Progenitor cell of endocrine pancreas (in vitro differentiated cells): ENCODE measurements at places on chromosomes 5 and 9. TPM values are rescaled to one million over a fixed set of nuclear protein-coding genes. Genes with fewer than 3 reads are reported as not detected.

GRCh38 chr5:96977228-96977627, 41.3 kb downstream of the LNPEP start:
- no peak for DNase-seq

DNA sequence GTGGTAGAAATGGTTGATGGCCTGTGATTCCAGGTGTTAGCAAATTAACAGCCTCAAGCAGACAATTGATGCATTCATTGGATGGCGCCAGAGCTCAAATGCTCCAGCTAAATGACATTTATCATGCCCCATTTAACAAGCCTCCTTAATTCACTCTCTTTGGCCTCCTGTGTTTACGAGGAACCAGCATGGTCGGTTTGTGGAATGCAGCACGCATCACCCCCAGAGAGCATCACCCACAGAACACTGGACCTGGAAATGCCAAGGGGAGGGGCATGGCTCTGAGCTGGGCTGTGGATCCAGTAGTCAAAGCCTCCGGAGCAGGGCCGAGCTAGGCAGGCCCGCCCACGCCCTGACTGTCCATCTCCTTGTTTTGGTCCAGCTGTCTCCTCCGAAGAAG, 434.0 kb downstream of the GADD45G start:
- DNase-seq = no peak

GRCh38 chr5:8842971-8843551, 702.8 kb downstream of the SEMA5A start:
- no peak for DNase-seq

DNA sequence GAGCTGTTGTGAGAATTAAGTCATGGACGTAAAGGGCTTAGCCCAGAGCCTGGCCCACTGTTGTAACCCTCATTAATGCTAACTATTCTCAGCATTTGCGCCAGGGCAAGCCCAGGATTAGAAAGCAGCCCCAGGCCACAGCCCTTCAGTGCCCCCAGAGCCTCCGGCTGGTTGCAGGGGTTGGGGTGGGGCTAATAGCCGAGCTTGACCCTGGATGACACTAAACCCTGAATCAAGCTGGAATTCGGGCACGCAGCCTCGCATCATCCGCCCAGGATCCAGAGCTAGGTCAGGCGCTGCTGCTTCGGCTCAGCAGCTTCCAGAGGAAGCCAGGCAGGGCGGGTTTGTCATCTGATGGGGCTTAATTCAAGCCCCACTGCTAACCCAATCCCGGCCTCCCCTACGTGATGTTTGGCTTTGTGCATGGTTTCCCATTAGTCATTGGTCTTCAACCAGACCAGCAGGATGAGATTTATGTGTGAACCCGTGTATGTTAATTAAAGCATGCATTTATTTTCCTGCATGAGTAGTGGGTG, 1.2 kb upstream of the MEGF9 start:
- no peak for DNase-seq

GRCh38 chr5:114407783-114408182, 45.9 kb downstream of the KCNN2 start:
- DNase-seq = no peak

GRCh38 chr5:54249210-54250028, 61.0 kb downstream of the ARL15 start:
- DNase-seq = no peak

- no peak for DNase-seq
These were observed 69.4 kb downstream of the TLE1 start for GRCh38 chr9:81620002-81620390.

GRCh38 chr9:85142496-85142911, 473.0 kb downstream of the NTRK2 start:
- DNase-seq = no peak

DNA sequence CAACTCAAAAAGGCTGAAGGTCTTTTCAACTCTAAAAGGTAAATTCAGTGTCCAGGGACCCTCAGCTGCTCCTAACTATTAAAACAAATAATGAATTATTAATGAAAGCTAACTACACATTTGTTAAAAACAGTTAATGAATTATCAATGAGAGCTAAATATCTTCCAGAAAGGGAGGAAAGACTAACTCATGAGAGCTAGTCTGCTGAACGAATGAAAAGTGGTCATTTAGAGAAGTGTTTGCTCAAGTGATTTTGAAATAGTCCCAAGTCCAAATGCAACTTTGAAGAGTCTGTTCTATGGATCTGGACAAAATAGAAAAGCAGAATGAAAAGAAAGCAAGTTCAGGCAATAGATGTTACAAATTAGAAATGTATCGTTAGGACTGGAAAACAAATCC, 133.9 kb upstream of the SPEF2 start:
- no peak for DNase-seq

GRCh38 chr5:59593439-59594007, 300.0 kb downstream of the PDE4D start:
- DNase-seq = no peak

- DNase-seq = no peak
These were observed 101.8 kb downstream of the CCDC192 start for GRCh38 chr5:127804886-127805426.

DNA sequence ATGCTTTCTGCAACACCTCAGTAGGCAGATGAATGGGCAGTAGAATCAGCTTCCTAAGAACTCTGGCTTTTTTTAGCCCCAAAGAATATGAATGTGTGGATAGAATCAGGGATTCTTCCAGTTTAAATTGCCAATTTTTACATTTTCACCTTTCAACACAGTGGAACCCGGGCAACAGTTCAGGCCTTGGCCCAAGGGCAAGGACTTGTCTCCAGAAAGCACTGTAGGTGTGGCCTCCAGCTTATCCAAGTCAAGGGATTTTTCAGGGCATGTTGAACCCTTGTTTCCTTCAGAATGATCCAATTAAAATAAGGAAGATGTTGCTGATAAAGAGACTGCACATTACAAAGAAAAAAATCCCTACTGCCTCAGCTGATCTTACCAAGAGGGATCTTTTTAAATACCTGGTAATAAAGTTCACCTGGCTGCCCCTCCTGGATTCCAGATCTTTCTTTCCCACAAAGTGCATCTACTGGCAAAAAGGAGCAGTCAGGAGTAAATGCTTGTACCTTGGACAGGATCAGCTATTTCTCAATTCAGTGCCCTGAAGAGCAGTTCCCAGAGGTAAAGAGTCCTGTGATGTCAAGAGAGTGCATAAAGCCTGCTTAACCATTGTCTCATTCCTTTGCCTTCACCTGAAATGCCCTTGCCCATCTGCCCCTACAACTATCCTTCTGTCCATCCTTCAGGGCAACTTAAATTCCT, 80.1 kb upstream of the PLPP6 start:
- DNase-seq = no peak

HTR1A gene
- total RNA-seq = not detected in 2 replicates

PPP6C gene
- 29.4 and 32.5 TPM in 2 replicates for total RNA-seq

HAVCR2 gene
- total RNA-seq = 0.17 and 0.62 TPM in 2 replicates

VCAN gene
- 673 and 675 TPM in 2 replicates for total RNA-seq

AK8 gene
- total RNA-seq = 1.1 and 1.9 TPM in 2 replicates

RAB14 gene
- 53.7 and 55.4 TPM in 2 replicates for total RNA-seq

PCDHGB1 gene
- total RNA-seq = 2.3 TPM in 2 replicates
